ENCODE measurements at places on chromosomes 2 and 18.

DNA sequence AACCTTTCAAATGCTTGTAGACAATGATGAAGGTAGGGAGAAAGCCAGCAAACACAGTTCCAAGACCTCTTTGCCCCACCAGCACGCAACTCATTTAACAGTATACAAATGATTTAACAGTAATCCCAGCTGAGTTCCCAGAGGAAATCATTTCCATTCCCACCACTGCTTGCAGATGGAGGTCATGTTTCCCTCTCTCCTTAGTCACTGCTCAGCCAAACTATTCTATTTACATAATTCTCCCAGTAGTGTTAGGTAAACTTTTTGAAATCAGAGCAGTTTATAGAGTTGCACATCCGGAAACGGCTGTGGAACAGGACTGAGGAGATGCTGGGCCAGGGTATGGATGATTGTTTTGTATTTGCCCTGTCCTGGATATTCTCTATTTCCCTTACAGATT lies 328.5 kb downstream of the FIGN start:
- DNase-seq, result no peak

GRCh38 chr2:189249171-189249570 lies 69.6 kb upstream of the COL5A2 start:
- DNase-seq, result no peak

GRCh38 chr2:21043744-21044532 lies at the start of gene APOB:
Gene APOB (minus strand): TSS chr2:21044073. CDS start chr2:21043945, 128 bp downstream.
- DNase-seq, result no peak

DNA sequence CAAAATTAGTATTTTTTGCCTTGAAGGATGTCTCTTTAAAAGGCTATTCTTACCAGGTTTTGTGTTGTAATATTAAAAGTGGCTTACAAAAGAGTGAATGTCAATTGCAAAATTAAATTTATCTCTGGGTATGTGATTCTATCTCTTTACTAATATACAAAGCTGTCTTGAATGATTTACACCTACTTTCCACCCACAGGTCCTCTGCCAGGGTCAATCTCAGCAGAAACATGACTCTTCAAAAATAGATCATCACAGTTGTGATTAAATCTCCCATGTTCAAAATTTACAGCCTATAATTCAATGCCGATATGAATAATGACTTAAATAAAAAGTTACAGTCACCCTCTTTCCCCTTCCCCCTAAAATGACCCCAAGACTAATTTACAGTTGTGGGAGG lies 78.8 kb downstream of the SLC8A1 start:
- DNase-seq, result no peak

DNA sequence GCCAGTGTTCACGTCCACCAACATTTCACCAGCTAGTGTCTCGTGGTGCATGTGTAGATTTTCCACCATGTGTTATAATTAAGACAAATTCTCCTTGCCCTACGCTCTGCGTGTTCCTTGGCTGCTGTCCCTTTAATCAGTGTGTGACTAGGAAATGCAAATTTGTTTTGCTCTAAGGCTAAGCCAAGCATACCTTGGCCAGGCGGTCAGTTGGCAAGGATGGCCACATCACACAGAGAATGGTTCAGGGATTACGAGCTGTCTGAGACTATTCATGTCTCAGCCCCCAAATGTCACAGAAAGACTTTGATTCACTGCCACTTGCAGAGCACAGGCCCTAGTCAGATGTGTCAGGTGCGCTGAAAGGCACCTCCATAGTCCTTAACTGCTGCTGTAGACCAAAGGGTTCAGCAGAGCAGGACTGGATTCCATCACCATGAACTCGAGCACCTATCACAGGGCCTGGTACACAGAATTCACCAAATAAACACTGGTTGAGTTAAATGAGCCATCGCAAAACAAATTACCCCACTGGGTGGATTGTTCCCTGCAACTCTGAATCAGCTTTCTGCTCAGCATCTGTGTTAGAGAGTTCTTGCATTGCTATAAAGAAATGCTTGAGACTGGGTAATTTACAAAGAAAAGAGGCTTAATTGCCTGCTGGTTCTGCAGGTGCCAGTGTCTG lies 128.4 kb downstream of the CABLES1 start:
- DNase-seq, result no peak

- no peak for DNase-seq
Observed at GRCh38 chr18:48417985-48418384, 8.8 kb upstream of the ZBTB7C start.

GRCh38 chr2:28338046-28338817 lies 54.4 kb upstream of the FOSL2 start:
- peak; percentile 55 for DNase-seq

DNA sequence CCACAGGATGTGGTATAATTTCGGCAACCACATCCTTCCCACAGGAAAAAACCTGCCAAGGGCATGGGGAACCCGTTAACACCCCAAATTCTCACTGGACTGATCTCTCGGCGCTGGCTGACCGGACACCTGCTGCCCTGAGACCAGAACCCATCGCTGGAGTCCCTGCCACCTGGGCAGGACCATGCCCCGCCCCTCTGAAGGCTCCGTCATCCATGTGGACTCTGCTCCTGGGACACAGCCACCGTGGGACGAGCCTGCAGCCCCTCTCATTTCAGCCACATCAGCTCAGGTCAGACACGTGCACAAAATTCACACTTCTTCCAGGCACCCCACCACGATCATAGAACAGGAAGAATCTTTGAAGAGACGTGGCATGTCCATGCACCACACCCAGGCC lies 108.2 kb downstream of the ZNF516 start:
- DNase-seq, result no peak

- DNase-seq, result no peak
Observed at GRCh38 chr2:71943238-71944182, 204.2 kb downstream of the CYP26B1 start.

DNA sequence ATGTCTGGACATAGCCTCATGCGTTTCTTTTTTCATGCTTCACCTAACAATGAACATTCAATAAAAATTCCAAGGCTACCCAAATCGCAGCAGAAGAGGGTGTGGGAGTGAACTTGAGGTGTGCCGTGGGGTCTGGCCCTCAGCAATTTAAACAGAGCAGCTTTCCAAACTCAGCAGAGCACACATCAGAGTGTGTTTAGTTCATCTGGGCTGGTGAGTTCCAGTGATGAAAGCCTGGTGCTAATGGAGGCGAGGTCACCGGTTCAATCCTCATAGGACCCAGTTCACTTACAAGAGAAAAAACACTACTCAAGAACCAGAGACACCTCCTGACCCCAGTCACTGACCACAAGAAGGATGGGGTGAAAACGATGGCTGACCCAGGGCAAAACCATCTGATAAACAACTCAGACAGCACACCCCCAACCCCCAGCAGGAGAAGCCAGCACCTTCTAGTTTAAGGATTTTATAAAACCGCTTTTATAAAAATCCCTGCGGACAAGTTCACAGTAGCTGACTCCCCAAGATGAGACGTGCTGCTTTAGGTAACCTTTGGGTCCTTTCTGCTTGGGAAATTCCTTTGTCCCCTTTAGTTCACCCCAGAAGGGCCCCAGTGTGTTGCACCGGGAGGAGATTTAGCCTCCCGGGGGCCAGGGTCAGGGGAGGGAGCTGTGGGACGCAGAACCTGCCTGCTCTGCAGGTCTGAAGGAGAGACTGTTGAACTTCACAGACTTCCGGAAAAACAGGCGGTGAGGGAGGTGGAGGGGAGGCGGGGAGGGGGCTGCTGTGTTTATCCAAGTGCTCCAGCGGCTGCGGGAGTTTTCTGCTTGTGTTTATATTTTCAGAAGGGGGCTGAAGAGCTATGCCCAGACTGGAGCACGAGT lies 152.7 kb upstream of the SOX11 start:
- no peak for DNase-seq

GRCh38 chr2:12702168-12703121 lies 14.3 kb upstream of the TRIB2 start:
- DNase-seq, result peak; percentile 87

DNA sequence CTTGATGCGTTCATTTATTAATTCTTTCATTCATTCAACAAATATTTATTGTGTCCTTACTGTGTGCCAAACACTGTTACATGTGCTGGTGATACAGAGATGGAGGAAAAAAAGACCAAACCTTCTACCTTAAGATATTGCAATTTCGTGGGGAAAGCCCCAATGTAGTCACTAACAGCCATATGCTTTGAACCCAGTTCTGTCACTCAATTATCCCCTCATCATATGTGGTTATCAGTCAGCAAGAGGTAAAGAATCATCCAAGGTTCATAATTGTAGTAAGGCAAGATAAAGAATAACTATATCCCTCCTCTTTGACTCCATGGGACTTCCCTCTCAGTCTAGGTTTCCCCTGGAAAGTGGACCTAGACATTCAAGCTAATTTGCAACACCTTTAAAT lies 1185.6 kb upstream of the CELF4 start:
- DNase-seq, result no peak

DNA sequence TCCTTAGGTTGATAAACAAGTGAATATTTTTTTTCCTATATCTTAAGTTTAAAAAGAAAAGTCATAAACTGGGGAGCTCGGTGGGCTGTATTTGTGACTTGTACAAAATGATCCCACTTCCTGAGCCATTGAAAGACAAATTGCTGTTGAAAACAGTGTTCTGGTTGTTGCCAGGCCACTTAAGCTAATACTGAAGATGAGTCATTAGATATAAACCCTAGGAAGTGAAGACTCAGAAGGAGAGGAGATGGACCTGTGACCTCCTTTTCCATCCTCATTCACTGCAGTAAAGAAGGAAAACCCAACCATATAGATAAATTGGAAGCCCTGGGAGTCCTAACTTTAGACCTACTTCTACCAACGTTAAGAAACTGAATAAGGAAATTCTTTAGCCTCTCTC lies 46.2 kb upstream of the SERPINE2 start:
- DNase-seq, result peak; percentile 71

DNA sequence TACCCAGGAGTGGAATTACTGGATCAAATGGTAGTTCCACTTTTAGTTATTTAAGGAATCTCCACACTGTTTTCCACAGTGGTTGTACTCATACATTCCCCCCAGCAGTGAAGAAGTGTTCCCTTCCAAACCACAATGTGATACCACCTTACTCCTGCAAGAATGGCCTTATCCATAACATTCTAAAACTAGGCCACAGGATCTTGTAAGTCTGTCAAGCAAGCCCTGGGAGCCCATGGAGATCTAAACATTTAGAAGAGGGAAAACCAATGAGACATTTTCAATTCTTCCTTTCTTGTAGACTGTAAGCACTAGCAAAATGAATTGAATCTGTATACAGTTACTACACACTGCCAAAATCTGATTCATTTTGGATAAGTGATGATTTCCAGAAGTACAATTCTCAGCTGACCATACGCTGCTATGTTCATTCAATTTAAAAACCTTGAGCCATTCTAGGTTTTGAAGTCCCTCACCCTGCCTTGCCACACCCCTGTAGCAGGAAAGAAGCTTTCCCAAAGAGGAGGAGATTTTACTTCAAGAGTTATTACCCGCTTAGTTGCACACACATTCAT lies 149.1 kb downstream of the SLC8A1 start:
- no peak for DNase-seq

DNA sequence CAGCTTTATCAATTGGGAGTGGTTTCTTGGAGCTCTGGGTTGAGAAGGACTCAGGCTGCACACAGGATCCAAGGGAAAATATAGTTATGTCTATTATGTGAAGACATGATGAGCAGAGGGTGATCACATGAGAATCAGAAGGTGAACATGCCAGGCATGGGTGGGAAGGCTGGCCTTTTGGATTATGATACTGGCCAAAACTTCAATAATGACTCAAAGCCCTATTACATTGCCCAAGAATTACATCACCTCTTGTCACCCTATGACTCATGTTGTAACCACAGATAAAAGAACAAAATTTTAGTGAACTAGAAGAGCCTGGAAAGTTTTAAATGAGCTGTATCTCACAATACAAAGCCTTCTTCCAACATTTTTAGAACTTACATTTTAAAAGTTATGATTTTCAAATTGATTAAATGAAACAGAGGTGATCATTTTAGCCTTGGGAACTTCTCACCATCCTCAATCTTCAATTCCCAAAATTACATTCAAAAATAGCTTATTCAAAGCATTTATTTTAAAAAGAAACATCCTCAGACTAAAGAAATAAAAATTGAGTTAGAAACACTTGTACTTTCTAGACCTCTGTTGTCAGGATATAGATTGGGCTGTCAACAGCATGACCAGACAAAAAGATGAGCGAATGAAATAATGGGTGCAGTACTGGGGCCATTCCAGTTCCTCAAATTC lies 428.3 kb downstream of the MBD2 start:
- DNase-seq, result peak; percentile 68

- no peak for DNase-seq
Observed at GRCh38 chr2:30639836-30640235, 167.4 kb downstream of the CAPN13 start.

DNA sequence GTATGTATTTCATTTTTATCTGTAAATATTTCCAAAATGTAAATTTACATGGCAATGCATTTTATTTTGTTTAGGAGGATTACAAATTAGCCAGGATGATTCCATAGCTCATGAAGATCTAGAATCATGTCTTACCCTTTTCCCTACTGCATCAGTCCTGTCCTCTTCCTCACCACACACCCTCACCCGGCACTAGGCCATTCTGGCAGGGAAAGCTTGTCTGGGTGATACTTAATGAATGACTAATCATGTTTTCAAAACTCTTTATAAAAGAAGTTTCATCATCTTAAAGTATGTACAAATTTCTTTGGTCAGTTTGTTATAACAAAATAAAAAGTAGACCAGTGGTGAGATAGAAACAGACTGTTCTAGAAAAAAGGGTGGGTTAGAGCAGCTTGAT lies 283.3 kb upstream of the VWC2L start:
- peak; percentile 28 for DNase-seq

DNA sequence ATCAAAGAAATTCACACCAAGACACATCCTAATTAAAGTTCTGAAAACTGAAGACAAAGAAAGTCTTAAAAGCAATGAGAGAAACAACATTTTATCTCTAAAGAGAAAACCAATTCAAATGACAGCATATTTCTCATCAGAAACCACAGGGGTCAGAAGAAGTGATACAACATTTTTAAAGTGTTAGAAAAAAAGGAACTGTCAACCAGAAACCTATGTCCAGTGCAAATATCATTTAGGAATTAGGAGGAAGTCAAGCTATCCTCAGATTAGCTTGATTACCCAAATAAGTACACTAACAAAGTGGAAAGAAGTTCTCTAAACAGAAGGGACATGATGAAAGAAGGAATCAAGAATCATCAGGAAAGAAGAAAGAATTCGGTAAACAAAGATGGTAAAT lies 59.5 kb upstream of the BCL2L11 start:
- DNase-seq, result no peak

GRCh38 chr2:221426929-221427328 lies 145.2 kb downstream of the EPHA4 start:
- no peak for DNase-seq

- peak; percentile 20 for DNase-seq
Observed at GRCh38 chr2:45172760-45173392, 163.6 kb upstream of the SIX2 start.

GRCh38 chr2:104919127-104919526 lies 65.2 kb downstream of the POU3F3 start:
- DNase-seq, result no peak

GRCh38 chr18:48529796-48530195 lies 9.0 kb upstream of the CTIF start:
- DNase-seq, result peak; percentile 43

GRCh38 chr2:9753665-9754531 lies 89.4 kb upstream of the TAF1B start:
- no peak for DNase-seq

- DNase-seq, result peak; percentile 77
Observed at GRCh38 chr2:215460682-215461382, 25.0 kb upstream of the FN1 start.

- DNase-seq, result no peak
Observed at GRCh38 chr2:241010531-241011295, 12.3 kb downstream of the SNED1 start.

All from NCI-H226 (cell line).